ENCODE measurements at places on chromosomes 6 and 20.
A peak's percentile ranks its signal among the peaks of the same experiment; 100 is the strongest.

GRCh38 chr20:24767623-24768100 lies 181.4 kb upstream of the CST7 start:
- no peak for DNase-seq

- no peak for DNase-seq
Measured at GRCh38 chr20:61345656-61346055, 93.6 kb downstream of the CDH4 start.

- peak; percentile 79 for DNase-seq
Measured at GRCh38 chr20:57076951-57077350, 189.5 kb downstream of the BMP7 start.

DNA sequence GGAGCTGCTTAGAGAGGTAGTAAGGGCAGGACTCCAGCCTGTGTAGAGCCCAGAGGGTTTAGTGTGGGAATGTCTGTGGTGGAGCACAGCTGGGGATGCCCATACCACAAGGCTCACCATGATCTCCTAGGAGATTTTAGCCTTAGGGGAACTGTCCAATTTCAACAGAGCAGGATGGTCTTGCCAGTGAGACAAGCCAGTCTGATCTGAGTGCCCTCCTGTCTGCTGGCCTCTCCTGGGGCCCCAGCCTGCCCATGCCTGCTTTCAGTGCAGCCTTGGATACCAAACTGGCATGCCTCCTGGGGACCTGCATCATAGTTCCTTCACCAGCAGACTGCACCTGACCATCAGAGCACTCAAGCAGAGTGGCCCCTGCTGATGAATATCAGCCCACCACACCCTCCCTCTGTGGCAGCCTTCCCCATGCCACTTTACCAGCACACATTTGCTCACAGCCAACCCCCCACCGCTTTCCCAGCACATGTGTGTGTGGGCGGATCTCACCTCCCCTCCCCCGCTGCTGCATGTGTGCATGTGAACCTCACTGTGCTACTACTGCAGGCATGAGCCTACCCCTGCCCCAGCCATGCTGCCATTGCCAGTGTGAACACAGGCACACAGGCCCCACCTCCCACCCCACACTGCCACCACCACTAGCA lies 7.9 kb upstream of the TREM1 start:
- DNase-seq: no peak

GRCh38 chr6:41697861-41698781 lies 37.3 kb downstream of the TFEB start:
- DNase-seq: peak; percentile 91

- DNase-seq: peak; percentile 29
Measured at GRCh38 chr6:158852312-158853071, 33.3 kb upstream of the EZR start.

DNA sequence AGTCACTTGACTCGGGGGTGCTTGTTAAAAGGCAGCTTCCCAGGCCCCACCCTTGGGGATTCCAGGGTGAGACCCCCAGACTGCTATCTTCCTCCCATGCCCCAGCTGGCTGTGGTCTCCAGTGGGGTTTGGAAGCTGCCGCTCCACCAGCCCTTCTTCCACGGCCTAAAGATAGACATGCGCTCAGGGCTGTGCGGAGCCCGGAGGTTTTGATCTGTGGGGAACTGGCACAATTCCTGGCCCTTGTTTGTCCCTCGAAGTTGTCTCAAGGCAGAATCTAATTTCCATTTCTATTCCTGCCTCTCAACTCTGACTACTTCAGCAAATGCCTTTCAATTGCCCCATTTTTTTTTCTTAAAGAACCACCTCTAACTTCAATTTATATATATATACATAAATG lies 120.7 kb upstream of the SRSF6 start:
- no peak for DNase-seq

- no peak for DNase-seq
Measured at GRCh38 chr20:48805716-48806115, 22.1 kb downstream of the PREX1 start.

GRCh38 chr6:63447134-63447533 lies 125.1 kb upstream of the LOC128125822 start:
- DNase-seq: no peak

DNA sequence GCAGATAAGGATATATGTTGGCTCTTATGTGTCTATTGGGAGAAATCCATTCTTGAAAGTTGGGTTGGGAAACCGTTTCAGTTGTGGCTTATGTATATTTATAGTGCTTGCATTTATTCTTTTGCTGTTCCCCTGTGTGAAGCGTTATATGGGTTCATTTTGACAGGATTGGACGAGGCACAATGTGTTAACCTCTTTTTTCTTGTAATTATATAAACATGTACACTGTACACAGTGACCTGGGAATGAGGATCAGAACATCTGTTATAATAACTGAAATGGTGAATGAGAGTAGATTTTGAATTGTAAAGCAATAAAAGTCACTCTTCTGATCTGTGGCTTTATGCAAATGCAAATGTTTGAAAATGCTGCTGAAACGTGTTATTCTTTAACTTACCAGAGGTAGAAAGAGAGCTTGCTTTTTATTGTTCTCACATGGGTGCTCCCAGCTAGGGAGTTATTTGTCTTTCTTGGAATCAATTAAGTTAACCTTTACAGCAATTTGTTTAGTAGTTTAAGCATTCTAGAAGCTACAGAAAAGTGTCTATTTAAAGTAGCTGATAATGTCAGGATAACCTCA lies 213.7 kb downstream of the GRIK2 start:
- DNase-seq: no peak

- DNase-seq: peak; percentile 43
Measured at GRCh38 chr6:150723857-150724256, 124.2 kb downstream of the PLEKHG1 start.

GRCh38 chr6:43746071-43746470 lies 23.9 kb upstream of the VEGFA start:
- no peak for DNase-seq

DNA sequence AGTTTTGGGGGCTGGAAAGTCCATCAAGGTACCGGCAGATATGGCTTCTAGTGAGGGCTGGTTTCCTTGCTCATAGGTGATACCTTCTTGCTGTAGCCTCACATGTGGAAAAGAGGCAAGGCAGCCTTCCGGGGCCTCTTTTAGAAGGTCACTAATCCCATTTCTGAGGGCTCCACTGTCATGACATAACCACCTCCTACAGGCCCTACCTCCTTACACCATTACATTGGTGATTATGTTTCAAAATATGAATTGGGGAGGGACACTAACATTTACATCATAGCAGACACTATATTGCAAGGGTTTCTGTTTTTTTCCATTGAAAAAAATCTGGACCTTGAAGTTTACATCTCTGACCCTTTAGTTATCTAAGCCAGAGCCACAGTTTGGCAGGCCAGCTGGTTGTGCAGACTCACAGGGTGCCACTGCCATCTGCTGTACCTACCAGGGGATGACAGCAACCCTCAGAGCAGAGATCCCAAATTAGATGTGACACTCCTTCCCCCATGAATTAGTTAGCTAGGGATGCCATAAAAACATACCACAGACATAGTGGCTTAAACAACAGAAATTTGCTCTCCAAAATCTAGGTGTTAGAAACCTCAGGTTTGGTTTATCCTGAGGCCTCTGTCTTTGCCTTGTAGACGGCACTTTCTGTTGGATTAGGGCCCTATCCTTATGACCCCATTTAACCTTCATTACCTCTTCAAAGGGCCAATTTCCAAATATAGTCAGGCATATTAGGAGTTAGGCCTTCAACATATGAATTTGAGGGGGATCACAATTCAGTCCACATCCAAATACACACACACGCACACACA lies 166.4 kb upstream of the RNF217 start:
- no peak for DNase-seq

DNA sequence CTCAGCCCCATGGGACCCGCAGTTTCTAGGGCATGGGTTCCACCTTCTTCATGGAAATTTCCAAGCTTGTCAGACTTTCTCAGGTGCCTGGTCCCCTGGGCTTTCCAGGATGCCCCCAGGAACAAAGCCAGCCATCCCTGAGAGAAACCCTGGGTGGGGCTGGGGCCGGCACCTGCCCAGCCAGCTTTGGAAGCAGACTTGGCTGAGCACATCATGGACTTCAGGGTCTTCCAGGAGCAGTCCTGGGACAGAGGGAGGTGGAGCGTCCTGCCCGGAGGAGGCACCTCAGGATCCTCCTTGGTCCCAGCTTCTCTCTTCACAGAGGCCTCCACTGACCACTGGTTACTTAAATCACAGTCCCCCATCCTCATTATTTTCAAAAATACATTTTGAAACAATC lies 13.5 kb downstream of the MYT1 start:
- no peak for DNase-seq

GRCh38 chr6:5626727-5627426 lies 365.6 kb downstream of the FARS2 start:
- DNase-seq: no peak

DNA sequence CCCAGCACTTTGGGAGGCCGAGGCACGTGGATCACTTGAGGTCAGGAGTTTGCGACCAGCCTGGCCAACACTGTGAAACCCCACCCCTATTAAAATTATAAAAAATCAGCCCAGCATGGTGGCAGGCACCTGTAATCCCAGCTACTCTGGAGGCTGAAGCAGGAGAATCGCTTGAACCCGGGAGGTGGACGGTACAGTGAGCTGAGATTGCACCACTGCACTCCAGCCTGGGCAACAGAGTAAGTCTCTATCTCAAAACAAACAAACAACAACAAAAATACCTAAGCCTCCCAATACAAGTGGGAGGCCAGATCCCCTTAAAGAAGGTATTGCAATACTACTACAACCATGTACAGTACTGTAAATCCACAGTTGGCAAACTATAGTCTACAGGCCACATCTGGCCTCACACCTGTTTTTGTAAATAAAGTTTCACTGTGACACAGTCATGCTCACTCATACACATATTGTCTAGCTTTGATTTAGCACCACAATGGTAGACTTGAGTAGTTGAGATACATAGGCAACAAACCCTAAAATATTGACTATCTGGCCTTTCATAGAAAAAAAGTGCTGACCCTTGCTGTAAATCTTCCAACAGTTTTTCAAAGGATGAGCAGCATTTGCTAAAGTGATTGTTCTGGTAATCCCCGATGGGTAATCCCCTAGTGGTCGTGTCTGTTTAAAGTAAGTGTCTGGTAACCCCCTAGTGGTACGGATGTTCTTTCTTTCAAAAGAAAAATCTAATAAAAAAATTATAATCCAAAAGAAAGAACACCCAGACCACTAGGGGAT lies 202.0 kb downstream of the RNGTT start:
- DNase-seq: peak; percentile 4

DNA sequence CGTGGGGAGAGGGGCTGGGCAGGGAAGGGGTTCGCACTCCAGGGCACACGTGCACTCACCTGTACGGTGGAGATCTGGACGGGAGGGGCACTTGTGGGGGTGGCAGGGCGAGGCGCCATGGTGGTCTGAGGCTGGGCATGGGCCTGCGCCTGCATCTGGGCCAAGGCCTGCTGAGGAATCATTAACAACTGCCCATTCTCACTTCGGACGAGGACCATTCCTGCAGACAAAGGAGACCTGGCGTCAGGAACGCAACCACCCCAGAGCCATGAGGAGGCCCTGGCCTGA lies 51.2 kb downstream of the TAF4 start:
- DNase-seq: no peak

DNA sequence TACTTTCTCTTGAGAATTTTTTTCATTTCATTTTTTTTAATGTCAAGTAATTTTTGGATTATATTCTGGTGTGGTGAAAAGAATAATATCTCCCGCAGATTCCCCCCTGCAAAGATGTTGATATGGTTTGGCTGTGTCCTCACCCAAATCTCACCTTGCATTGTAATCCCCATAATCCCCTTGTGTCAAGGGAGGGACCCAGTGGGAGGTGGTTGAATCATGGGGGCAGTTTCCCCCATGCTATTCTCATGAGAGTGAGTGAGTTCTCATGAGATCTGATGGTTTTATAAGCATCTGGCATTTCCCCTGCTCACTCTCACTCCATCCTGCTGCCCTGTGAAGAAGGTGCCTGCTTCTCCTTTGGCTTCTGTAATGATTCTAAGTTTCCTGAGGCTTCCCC lies 58.7 kb upstream of the PMEPA1 start:
- DNase-seq: no peak

GRCh38 chr20:18529041-18529440 lies 21.3 kb downstream of the SEC23B start:
- DNase-seq: no peak

DNA sequence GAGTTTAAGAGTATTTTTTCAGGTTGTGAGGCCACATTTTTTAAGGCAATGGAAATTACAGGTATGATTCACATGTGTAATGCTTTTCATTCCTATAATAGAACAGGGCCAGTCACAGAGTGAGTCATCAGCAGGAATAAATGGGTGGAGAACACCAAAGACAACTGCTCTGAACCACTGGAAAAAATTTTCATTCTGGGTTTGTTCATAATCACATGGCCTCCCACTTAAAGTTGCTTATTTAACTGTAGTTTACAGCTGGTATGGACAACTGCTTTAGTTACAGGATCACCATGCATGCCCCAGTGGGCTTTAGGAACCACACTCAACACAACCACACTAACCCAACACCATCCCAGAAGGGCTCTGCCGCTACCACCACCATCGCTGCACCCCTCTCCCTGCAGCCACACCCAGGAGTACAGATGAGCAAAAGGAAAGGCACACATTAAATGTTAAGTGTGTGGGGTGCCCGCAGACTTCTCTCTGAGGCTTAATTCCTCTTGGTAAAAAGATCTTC lies 107.0 kb upstream of the DST start:
- DNase-seq: peak; percentile 92

DNA sequence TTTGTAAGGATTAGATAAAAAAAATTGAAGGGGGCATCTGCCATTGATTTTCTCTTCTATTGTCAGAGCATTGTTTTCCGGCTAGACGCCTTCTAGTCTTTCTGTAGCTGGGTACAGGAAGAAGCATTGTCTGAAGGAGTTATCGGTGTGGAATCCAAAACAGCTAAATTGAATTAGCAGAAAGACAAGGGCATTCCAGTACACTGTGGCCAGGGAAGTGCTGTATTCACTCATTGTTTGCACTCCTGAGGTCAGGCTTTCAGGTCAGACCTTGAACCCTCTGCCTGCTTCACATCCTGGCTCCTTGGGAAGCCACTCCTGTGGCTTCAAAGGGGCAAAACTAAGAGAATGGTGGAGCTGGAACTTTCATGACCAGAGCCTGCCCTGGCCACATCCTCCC lies 81.1 kb upstream of the SNAP25 start:
- no peak for DNase-seq

DNA sequence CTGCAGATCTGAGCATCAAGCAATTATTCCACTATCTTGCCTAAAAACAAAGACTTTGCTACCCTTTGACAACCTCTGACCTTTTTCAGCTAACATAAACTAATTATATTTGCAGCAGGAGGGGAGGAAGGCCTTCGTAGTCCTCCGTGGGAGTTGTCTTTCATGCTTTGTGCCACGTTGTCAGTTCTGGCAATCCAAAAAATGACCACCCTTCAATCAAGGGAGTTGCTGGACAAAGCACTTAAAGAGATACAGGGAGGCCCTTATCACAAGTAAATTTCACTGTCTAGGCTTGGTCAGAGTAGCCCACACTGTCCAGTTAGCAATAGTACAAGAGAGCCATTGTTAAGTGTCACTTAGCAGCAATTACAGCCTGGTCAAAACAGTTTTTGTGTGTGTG lies 578.9 kb downstream of the HAO1 start:
- DNase-seq: no peak
